HCT116 (cell line): ENCODE measurements at places on chromosomes 16 and 17. TPM values are rescaled to one million over a fixed set of nuclear protein-coding genes. Genes with fewer than 3 reads are reported as not detected.

The EMC8 gene
- total RNA-seq, result 73.0 TPM

DNA sequence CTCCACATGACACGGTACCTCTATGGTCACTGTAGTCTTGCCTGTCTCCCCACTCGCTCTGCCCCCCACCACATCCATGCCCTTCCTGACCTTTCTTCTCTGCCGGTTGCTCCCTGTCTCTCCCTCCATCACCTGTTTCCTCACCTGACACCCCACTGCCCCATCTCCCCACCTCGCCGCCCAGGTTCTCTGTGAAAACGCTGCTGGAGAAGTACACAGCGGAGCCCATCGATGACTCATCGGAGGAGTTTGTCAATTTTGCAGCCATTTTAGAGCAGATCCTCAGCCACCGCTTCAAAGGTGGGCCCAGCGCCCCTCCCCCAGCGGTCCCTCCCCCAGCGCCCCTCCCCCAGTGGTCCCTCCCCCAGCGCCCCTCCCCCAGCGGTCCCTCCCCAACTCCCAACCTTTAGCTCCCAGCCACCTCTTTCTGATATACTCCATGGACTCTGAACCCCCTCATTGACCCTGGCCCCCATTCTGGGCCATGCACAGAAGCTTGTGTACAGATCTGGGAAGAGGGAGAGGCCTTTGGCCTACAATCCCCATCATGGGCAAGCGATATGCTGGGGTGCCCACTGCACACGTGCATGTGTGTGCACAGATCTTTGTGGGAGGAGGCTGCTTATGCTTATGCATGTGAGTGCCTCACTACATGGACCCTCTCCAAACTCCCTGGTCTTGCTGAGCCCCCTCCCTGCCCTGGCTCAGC, 4.1 kb downstream of the RUNDC3A start:
- DNase-seq, result no peak
- H3K36me3 ChIP-seq, result no peaks in the 10 kb centered on the region
- no peak overlapping the region for H3K4me3 ChIP-seq
- H3K27me3 ChIP-seq, result no peaks in the 10 kb centered on the region
- H3K4me1 ChIP-seq, result peaks cover 6% of the 10 kb centered on the region; the same call in 1 of the 2 replicates

DNA sequence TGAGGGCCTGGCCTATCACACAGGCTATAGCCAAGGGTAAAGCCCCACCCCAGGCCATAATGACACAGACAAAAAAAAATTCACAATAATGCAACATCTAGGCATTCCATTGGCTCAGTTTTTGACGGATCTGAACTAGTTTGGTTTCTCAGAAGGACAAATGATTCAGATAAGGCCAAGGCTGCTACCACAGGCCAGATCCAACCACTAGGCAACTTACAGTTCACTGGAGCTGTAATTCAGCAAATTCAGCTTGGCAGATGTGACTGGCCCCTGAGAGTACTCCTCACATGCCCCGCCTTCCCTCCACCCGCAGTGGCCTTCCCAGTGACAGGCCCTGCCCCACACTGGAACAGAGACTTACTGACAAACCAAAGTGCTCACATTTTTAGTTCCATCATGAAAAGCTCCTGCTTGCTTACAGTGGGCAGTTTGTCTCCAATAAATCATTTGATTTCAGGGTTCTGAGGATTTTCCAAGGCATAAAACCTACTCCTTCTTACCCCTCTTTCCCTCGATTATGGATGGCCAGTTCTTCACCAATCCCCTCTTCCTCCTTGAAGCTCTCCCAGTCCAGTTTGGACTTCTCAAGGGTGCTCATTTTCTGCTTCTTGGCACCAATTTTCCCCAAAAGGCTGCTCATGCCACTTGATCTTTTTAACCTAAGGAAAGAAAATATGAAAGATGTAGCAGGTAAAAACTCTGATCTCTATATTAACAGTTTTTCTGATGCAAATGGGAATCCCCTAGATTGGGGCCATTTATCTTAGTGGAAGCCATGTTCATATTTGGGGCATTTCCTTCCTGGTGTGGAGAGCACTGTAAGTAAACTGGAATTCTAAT, 53.3 kb upstream of the BCAR1 start:
- H3K4me3 ChIP-seq, result peak overlapping the region; percentile 27
- H3K27ac ChIP-seq, result peak overlapping the region; percentile 100
- no peaks in the 10 kb centered on the region for H3K27me3 ChIP-seq
- DNase-seq, result peak; percentile 10

GRCh38 chr16:89176147-89176690, 4.7 kb downstream of the CDH15 start:
- DNase-seq, result no peak
- H3K4me3 ChIP-seq, result no peak overlapping the region
- H3K27ac ChIP-seq, result no peak overlapping the region
